ENCODE measurements at places on chromosomes 6 and 20. TPM values are rescaled to one million over a fixed set of nuclear protein-coding genes. Genes with fewer than 3 reads are reported as not detected.

Gene CD40
- total RNA-seq: 8.8 TPM

Gene VGLL2
- total RNA-seq: not detected

Gene LIME1
- total RNA-seq: 9.3 TPM

Gene NR2E1
- not detected for total RNA-seq

Gene TNFAIP3
- 10.6 TPM for total RNA-seq

Gene SOX18
- total RNA-seq: 0.29 TPM

Gene TCF21
- 65.0 TPM for total RNA-seq

Gene CEP85L
- total RNA-seq: 22.2 TPM

Gene SNX21
- total RNA-seq: 153 TPM

Gene DPPA5
- not detected for total RNA-seq

Gene HLA-DMB
- 0.50 TPM for total RNA-seq

Gene CBLN4
- not detected for total RNA-seq

Gene ADAM33
- 136 TPM for total RNA-seq

Gene DUSP15
- total RNA-seq: not detected

Gene TRIM38
- 15.1 TPM for total RNA-seq

Gene MLIP
- not detected for total RNA-seq

Gene ELOVL4
- 8.7 TPM for total RNA-seq

Gene FAM217A
- not detected for total RNA-seq

Gene OPRL1
- total RNA-seq: 1.9 TPM

Gene DCBLD1
- 27.6 TPM for total RNA-seq

Gene RWDD1
- total RNA-seq: 31.6 TPM

Gene SNAI1
- 0.83 TPM for total RNA-seq

Gene SLC35D3
- not detected for total RNA-seq

Gene GDAP1L1
- not detected for total RNA-seq

Gene NPBWR2
- not detected for total RNA-seq

Gene ALDH8A1
- 0.33 TPM for total RNA-seq

Gene TCEA2
- 47.3 TPM for total RNA-seq

Gene ECT2L
- not detected for total RNA-seq

Gene GPX5
- not detected for total RNA-seq

Gene SIRPD
- not detected for total RNA-seq

Gene CEP162
- total RNA-seq: 12.4 TPM

Gene NPEPL1
- 23.0 TPM for total RNA-seq

Gene PLA2G7
- not detected for total RNA-seq

Gene LINC00237
- not detected for total RNA-seq
